NCI-H226 (cell line): ENCODE measurements at places on chromosomes 5 and 9.
A peak's percentile ranks its signal among the peaks of the same experiment; 100 is the strongest.

DNA sequence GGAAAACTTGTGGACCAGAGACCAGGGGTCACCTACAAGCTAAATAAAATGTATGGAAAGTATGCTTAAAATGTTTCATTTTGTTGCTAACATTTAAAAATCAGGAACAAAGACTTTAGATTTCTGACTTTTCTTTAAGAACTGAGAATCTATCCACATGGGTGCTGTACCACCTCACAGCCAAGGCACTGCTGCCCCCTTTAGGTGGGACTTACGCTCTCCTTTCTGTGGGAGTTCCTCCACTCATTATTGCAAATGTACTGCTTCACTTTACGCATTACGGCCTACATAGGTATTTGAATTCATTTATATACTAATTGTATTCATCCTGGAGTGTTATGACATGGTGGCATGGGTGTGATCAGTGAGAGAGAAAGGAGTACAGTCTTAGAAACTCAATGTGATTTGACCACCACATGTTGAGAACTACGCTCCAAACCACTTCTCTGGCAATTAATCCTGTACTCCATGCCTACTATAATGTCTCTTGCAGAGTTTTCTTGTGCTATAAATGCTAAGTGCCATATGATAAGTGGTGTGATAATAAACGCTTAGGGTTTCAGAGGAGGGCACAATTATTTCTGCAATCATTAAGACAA, 24.7 kb upstream of the CETN3 start:
- DNase-seq, result peak; percentile 10

- no peak for DNase-seq
Observed at GRCh38 chr5:95130941-95131340, 154.0 kb downstream of the MCTP1 start.

DNA sequence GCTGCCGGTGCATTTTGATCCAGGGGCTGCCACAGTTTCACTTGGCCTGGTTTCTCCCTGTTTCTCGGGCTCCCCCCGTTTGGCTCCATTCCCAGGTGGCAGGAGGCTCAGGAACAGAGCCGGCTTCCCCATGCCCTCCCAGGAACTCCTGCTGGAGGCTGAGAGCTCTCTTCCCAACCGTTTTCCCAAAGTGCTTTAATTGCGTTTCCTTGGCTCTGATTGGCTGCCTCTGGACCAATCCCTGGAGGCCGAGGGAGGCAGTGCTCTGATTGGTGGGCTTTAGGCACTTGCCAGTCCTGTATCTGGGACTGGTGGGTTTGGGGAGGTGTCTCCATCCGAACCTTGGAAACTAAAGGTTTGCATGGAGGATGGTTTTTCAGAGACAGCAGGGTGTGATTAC, 4.9 kb downstream of the TSPAN17 start:
- DNase-seq, result no peak

GRCh38 chr5:64213011-64213410, 47.4 kb downstream of the RNF180 start:
- no peak for DNase-seq

DNA sequence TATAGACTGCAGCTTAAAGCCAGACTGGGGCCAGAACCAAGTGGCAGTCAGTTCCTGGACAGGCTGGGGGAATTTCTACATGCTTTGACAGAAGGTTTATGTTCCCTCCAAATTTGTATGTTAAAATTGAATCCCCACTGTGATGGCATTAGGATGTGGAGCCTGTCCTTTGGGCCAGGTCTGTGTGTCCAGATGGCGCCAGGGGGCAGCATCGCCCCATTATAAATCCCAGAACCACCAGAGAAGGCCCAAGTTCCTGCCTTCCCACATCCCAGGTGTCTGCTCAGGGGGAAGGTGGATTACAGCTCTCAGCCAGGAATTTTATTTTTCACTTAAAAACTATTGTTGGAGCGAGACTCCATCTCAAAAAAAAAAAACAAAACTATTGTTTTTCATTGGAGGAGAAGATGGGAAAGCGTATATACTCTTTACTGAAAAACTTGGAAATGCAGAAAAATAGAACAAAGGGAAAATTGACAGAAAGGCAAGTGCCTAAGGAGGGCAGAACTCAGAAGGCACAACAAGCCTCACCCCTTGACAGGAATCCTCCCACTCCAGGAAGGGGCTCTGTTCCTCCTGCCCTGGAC, 5.0 kb downstream of the IL3 start:
- DNase-seq, result peak; percentile 56

GRCh38 chr5:119049824-119050449, 20.9 kb upstream of the DMXL1 start:
- DNase-seq, result peak; percentile 33

- DNase-seq, result no peak
Observed at GRCh38 chr5:146721073-146721815, 157.3 kb downstream of the PPP2R2B start.

- no peak for DNase-seq
Observed at GRCh38 chr9:112771359-112772214, 21.0 kb downstream of the SNX30 start.

DNA sequence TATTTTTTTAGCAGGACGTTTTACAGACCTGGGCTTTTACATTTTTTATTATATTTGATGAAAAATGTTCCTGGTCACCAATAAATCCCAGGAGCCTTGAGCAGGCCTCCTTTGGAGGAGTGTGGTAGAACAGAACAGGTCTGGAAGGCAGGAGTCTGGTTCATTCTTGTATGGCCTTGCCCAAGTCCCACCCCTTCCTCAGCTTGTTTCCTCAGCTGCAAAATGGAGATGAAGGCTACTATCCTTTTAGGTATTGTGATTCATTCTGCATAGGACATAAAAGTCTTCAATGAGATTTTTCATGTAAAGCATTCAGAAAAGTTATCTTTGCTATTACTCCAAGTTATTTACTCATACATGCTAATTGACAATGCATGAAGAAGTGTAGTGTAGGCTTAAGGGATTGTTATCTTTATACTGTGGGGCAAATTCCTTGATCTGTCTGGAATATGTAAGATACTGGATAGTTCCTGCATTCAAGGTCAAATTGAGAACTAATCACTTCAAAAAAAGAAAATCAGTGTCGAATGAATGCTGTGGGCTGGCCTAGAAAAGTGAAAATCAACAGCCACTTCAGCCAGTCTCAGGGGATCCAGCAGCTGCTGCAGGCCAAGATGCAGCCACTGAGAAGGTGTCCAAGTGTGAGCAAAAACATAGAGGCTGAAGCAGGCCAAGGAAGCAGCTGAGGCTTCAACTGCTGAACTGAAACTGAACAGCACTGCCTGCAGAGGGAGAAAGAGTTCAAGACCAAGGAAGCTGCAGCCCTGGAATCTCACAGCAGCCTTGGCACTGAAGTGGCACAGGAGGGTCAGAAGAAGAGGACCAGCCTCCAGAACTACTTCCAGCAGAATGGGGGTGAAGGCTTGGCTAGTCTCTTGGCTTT, 15.5 kb upstream of the SLC36A3 start:
- peak; percentile 5 for DNase-seq

GRCh38 chr5:57720656-57721055, 238.0 kb upstream of the ACTBL2 start:
- no peak for DNase-seq

DNA sequence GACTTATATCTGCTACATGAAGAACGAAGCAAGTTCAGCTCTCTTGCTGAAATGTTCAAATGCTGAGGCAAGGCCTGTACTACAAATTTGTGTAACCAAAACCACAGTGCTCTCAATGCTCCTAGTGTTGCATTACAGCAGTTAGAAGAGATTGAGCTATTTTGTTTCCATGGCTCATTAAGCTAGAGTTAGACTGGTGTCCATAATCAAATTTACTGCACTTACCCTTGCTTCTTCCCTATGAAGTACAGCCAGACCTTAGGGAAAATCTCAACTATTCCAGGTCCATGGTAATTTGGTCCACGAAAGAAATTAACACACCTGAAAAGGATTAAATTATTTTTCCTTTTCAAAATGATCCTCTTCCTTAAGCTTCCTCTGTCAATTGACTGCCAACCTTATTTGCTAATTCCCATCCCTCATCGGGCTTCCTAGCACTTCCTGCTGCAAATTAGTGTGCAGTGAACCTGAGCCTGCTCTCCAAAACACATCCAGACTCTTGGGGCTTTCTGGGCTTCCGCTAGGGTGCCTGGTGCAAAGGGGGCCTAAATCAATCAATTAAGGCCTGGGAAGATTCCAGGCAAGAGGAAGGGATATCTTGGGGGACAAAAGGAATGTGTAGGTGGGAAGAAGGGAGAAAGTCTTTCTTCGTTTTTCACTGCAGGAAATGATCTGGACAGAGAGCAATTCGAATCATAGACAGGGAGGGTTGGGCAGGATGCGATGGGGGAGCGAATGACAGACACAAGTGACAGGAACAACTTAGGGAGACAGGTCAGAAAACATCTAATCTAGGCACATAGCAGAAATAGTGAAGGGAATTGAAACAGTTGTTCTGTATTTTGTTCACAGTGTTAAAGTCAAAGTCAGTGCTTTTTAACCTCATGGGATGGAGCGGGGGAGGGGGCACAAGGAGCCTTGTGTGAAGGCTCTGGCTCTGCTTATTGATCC, 542.4 kb downstream of the RAB3C start:
- DNase-seq, result no peak

GRCh38 chr5:107215611-107216010, 455.1 kb downstream of the EFNA5 start:
- DNase-seq, result peak; percentile 20

DNA sequence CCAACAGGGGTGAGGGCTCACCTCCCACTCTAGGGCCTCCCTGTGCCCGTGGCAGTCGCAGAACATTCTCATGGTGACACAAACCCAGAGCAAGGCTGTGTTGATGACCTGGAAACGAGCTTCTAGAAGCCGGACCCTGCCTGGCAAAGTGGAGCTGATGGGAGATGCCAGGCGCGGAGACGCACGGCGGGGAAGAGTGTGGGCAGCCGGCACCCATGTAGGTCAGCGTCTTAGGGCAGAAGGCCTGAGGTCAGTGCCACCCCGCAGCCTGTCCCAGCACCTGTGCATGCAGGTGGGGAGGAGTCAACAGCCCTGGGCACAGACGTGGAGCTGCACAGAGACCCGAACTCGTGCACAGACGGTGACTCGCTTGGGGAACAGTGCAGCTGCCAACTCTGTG, 5.4 kb downstream of the SLC6A18 start:
- no peak for DNase-seq

DNA sequence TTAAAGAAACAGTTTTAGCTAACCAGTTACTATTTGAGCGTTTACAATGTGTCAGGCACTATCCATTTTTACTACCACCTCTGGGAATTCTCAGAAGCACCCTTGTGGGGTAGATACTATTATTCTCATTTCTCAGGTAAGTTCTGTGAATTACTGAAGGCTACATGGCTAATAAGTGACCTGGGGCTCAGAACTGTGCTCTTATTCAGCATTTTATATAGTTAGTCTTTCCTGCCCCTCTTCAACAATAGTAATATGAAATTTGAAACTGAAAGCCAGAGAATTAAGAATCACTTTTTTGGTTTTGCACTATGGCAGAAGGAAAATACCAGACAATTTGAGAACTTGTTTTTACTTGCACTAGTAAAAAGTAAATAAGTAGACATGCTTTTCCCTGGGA, 11.8 kb downstream of the ELL2 start:
- DNase-seq, result no peak

DNA sequence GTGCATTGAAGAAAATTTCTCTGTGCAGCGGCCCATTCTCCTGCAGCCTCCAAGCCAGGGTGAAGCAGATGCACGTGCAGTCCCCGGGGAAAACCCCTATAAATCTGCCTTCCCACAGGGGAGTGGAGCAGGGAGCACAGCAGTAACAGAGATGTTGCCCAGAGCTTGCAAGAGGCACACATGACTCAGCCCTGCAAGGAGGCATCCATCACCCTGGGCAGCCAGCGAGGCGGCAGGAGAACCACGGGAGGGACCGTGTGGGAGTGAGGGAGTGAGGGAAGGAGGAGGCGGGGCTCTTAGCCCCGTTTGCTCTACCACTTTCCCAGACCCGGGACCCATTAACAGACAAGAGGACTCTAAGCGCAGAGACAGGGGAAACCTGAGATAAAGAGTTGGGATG, 96.2 kb upstream of the ARAP3 start:
- peak; percentile 97 for DNase-seq

GRCh38 chr5:145495196-145495595, 339.9 kb downstream of the PRELID2 start:
- DNase-seq, result no peak

GRCh38 chr5:159242656-159243055, 20.4 kb upstream of the UBLCP1 start:
- no peak for DNase-seq

GRCh38 chr5:82425591-82425990, 147.4 kb upstream of the RPS23 start:
- DNase-seq, result no peak

GRCh38 chr5:40406741-40407211, 272.9 kb upstream of the PTGER4 start:
- no peak for DNase-seq

DNA sequence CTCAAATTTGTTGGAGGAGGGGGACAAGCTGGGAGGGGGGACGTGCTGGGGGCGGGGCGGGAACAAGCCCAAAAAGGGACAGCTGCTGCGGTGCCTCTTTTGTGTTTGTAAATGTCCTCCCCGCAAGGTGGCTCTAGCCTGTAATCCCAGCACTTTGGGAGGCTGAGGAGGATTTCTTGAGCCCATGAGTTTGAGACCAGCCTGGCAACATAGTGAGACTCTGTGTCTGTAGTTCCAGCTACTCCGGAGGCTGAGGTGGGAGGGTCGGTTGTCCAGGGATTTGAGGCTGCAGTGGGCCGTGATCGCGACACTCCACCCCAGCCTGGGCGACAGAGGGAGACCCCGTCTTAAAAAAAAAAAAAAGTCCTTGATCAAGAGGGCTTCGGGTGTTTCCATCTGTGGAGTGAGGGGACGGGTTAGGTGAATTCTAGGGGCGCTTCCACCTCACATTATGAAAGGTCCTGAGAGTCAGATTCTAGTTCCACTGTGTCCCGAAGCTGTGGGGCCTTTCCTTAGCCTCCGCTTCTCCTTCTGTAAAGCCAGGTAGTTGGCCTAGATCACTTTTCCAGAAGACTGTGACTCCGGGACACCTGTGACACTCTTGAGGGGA, 779 bp upstream of the CTNNA1 start:
- no peak for DNase-seq

DNA sequence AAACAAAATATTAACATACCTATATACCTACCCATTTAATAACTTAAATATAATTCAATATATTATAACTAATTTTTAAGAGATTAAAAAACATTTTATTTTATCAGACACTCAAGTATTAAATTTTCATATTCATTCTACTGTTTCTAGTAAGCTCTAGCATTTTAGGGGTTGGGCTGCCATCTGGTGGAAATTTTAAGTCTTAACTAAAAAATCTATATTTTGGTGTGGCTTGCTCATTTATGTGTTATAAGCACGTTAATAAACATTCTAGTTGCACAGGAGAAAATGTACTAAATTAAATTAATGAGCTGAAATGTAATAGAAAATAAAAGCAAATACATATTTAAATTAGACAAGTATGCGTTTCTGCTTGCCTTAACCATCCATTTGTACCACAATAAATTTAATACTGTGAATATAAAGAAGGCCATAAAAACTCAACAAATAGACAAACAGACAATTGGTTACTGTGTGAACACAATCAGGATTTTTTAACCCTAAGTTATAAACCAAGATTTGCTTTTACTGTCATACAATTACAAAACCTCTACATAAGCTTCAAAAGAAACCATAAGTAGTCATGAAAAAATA, 1728.3 kb upstream of the CDH9 start:
- DNase-seq, result peak; percentile 21
